Stimulated activated CD4-positive, alpha-beta T cell treated with anti-CD3 and anti-CD28 coated beads, Interleukin-1b, Interleukin-23, amount 100 ng/mL, for 1 hour (primary cell): ENCODE measurements at places on chromosomes 1 and 21.

- no peak for DNase-seq
Observed at GRCh38 chr1:220751111-220751510, 3.0 kb downstream of the MTARC2 start.

DNA sequence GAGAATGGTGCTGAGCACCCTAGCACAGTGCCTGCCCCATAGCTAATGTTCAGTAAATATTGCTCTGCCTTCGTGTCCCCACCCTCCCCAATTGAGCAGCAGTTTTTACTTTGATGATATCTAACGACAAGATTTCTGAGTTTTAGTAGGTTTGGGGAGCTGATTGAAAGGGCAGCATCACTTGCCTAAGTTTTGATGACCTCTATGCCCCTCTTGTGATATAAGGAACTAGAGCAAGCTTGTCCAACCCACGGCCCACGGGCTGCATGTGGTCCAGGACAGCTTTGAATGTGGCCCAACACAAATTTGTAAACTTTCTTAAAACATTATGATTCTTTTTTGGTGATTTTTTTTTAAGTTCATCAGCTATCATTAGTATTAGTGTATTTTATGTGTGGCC is 1.6 kb downstream of the CNIH4 start:
- no peak for DNase-seq

DNA sequence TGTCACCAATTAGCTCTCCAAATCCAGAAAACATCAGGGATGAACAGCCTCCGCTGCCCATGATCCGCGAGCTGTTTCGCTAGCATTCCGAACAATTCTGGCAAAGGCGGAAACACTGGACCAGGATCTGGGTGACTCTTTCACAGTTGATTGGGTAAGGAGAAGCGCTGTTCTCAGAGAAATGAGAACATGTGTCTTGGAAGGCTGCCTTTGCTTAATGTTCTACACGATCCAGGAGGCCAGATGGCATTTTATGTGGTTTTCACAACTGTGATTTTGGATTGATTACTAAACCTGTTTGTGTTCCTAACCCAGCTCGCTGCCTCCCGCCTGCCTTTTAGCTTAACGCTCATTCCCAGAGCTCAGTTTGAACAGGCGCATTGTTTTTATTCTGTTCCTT is 144.0 kb downstream of the KIF26B start:
- DNase-seq = no peak

DNA sequence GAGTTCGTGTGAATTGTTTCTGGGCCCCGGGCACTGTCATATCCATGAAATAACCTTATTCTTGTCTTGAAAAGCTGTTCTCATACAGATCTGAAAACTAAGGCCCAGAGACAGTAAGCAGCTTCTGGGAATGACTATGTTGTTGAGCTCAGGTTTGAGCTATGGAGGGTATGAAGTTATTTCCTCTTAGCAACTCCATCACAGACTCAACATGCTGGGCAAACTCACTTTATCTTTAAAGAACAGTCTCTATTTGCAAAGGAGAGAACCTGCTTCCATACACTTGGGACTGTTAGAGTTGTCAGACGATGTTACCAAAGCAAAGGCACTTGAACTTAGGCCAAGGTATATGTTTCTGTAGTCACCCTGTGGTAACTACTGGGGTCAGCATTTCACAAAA is 90.0 kb downstream of the GPR88 start:
- DNase-seq = no peak

- DNase-seq = no peak
Observed at GRCh38 chr1:8096105-8097011, 70.2 kb upstream of the ERRFI1 start.

DNA sequence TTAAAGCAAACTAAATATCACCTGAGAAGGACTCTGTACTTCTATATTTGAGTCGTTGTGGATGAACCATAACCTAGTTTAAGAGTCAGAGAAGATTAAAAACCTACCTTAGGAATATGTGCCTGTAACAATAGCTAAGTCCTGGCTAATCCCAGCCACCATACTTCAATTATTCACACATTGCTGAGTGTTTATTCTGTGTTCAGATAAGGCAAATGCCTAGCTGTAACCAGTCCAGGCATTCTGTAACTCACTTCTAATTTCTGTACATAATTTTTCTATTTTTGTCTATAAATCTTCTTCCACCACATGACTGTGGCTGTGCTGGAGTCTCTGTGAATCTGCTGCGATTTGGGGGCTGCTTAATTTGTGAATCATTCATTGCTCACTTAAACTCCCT is 441.9 kb upstream of the ADAMTS5 start:
- DNase-seq = no peak

DNA sequence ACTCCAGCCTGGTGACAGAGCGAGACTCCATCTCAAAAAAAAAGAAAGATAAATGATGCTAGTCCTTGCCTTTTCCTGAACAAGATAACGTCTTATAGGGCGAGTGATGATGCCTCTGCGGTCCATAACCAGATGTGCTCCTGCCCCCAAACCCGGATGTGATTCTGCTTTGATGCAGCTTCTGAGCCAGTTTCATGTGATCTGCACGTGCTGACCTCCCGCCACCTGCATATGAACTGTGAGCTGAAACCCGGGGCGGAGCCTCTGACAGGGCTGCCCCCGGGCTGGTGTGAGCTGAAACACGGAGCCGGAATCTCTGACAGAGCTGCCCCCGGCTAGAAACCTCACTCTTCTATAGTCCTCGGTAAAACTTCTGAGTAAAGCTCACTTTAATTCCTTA is 1.3 kb downstream of the KRTAP12-4 start:
- no peak for DNase-seq

DNA sequence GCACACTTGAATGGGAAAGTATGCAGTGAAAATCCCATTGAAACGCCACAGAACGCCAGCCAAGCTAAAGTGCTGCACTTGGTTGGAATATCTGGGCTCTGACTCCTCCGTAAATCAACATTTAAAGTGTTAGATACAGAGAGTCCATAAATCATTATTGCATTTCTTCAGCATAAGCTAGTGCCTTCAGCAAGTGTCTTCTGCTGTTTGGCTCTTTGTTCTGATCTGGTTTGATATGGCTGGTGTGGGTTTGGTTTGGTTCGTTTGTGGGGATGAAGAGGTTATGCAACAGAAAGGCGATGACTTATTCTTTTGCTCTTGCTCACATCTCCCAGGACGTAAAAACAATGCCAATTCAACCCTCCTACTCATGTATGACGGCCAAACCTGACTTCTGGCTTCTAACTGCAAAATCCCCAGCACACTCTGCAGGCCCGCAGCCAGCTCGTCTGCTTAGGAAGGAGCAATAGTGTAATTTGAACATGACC is 121.8 kb upstream of the ERG start:
- no peak for DNase-seq
